ENCODE measurements at places on chromosomes 4 and X. TPM values are rescaled to one million over a fixed set of nuclear protein-coding genes. Genes with fewer than 3 reads are reported as not detected.

The LRAT gene
- total RNA-seq = not detected

- H3K36me3 ChIP-seq = no peaks in the 10 kb centered on the region
- no peak overlapping the region for H3K27ac ChIP-seq
- H3K4me1 ChIP-seq = no peaks in the 10 kb centered on the region
- H3K27me3 ChIP-seq = no peaks in the 10 kb centered on the region
Observed at GRCh38 chr4:126250006-126250405, 935.3 kb downstream of the FAT4 start.

The KCTD8 gene
- total RNA-seq = 0.85 TPM

DNA sequence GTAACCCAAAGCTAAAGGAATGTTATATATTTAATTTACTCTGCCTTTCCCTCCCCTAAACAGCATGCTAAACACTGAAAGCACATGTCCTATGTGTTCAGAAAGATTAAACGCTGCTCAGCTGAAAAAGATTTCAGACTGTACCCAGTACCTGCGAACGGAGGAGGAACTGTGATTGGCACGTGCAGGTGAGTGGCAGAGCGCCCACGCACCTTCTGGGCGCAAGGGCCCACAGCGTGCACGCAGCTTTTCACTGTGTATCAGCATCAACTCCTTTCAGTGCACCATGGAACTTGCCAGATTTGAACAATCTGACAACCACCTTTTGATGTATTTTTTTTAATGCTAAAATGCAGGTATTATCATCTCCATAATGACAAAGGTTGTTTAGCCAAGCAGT, 87.7 kb downstream of the RFC1 start:
- H3K27me3 ChIP-seq = no peaks in the 10 kb centered on the region
- DNase-seq = no peak
- H3K27ac ChIP-seq = no peak overlapping the region
- H3K4me3 ChIP-seq = no peak overlapping the region
- no peaks in the 10 kb centered on the region for H3K4me1 ChIP-seq

GRCh38 chrX:72294497-72294896, 11.2 kb downstream of the CITED1 start:
- H3K36me3 ChIP-seq = no peaks in the 10 kb centered on the region
- no peak for DNase-seq

- no peak overlapping the region for H3K27ac ChIP-seq
- no peak overlapping the region for H3K4me3 ChIP-seq
- no peaks in the 10 kb centered on the region for H3K36me3 ChIP-seq
- DNase-seq = no peak
- H3K4me1 ChIP-seq = no peaks in the 10 kb centered on the region
- no peaks in the 10 kb centered on the region for H3K27me3 ChIP-seq
Observed at GRCh38 chr4:60544981-60545380, 655.1 kb upstream of the ADGRL3 start.

DNA sequence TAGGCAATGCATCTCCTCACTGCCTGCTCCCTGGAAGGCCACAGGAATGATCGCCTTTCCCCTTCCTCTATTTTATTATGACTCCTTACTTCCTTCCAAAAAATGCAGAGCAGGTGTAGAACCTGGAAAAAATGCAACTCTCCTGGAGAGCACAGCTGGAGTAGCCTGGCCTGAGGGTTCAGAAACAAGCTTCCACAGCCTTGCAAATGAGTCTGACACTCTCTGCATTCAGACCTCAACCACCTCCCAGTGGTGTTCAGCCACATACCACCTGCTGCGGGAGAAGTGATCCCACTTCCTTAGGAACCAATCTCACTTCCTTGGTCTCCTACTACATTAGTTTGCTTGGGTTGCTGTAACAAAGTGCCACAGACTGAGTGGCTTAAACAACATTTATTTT, 368.1 kb upstream of the NOCT start:
- H3K36me3 ChIP-seq = no peaks in the 10 kb centered on the region
- H3K27ac ChIP-seq = no peak overlapping the region
- H3K27me3 ChIP-seq = no peaks in the 10 kb centered on the region
- no peaks in the 10 kb centered on the region for H3K4me1 ChIP-seq
- H3K4me3 ChIP-seq = no peak overlapping the region

The GPR50 gene
- total RNA-seq = 0.19 TPM

- H3K4me1 ChIP-seq = no peaks in the 10 kb centered on the region
- H3K27me3 ChIP-seq = no peaks in the 10 kb centered on the region
- no peak overlapping the region for H3K4me3 ChIP-seq
Observed at GRCh38 chrX:123797543-123798447, 62.1 kb upstream of the XIAP start.

The GRIA2 gene
- not detected for total RNA-seq

DNA sequence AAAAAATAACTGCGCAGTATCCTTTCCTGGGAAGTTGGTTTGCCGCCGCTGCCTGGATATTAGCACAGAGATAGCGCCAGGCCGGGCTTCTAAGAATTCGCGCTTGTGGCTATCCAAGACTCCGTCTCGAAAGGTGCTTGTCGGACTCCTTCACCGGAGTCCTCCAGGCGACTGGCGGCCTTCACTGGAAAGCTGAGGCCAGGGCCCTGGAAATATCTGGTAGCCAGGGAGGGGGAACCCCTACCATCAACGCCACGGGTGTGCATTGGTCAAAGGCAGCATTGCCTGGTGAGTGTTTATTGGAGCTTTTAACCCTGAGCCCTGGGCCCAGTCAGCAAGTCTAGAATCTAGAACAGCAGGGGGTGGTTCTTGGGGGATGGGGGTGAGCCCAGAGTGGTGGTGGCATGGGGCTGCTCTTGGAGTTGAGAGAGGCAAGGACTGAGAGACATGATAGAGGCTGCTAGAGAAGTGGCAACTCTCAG, 577 bp upstream of the PIM2 start:
- H3K4me1 ChIP-seq = peaks cover 37% of the 10 kb centered on the region
- peak overlapping the region; percentile 79 for H3K27ac ChIP-seq
- H3K36me3 ChIP-seq = peaks cover 48% of the 10 kb centered on the region
- DNase-seq = no peak
- peak overlapping the region; percentile 71 for H3K4me3 ChIP-seq
- no peaks in the 10 kb centered on the region for H3K27me3 ChIP-seq

GRCh38 chrX:155744534-155744933, 131.8 kb upstream of the TMLHE start:
- no peak overlapping the region for H3K4me3 ChIP-seq
- DNase-seq = no peak
- no peaks in the 10 kb centered on the region for H3K4me1 ChIP-seq
- no peaks in the 10 kb centered on the region for H3K36me3 ChIP-seq
- H3K27ac ChIP-seq = no peak overlapping the region

The WAS gene
- total RNA-seq = 7.1 TPM

- DNase-seq = no peak
- no peaks in the 10 kb centered on the region for H3K36me3 ChIP-seq
- no peak overlapping the region for H3K27ac ChIP-seq
- H3K4me3 ChIP-seq = no peak overlapping the region
- no peaks in the 10 kb centered on the region for H3K4me1 ChIP-seq
Observed at GRCh38 chrX:66045894-66046293, 6.0 kb upstream of the VSIG4 start.

DNA sequence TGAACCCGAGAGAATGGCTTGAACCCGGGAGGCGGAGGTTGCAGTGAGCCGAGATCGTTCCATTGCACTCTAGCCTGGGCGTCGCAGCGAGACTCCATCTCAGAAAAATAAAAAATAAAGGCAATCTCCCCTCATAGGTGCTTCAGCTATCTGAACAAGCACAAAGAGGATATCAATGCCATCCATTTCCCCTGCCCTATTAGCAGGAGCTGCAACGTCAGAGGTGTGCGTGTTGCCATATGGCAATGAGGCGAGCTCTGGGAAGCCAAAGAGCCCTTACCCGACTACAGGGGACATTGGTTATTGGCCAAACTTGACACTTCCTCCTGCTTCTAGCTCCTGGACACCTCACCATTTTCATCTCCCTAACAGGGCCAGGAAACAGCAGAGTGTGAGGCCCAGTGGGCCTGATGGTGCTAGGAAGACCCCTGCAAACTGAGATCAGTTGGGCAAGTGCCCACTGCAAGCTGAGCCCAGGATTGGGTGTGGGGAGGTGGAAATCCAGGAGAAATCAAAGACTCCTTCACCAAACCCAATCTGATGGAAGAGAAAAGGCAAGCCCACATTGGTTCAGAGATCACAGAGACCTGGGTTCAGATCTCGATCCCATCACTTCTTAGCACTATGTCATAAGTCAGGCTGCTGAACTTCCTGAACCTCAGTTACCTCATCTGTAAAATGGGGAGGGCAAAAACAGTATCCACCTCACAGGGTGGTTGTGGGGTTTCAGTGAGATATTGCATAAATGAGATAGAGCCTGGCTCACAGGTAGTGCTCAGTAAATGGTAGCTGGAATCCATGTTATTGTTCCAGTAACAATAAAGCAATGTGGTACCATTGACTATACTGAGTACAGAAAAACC, 21.2 kb downstream of the SLC25A5 start:
- H3K27me3 ChIP-seq = no peaks in the 10 kb centered on the region
- no peaks in the 10 kb centered on the region for H3K4me1 ChIP-seq
- H3K27ac ChIP-seq = no peak overlapping the region
- DNase-seq = no peak

DNA sequence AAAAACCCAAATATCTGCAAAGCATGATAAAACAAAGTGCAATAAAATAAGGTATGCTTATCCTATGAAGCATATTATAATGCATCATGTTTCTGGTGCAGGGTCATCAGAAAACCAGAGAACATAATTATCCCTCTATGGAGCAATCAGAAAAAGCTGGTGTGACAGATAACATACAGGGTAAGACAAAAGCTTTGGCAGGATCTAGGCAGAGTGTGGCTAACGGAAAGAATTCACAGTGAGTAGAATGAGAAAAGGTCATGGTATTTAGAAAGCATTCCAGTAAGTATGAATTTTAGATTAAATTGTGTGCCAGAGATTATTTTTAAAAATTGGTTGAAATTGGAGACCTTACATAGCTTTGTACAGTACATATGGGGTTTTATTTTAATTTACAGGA, 29.0 kb upstream of the UGT2B4 start:
- no peak overlapping the region for H3K27ac ChIP-seq
- H3K4me3 ChIP-seq = no peak overlapping the region
- DNase-seq = no peak
- no peaks in the 10 kb centered on the region for H3K27me3 ChIP-seq

GRCh38 chr4:56425518-56425917, 9.9 kb downstream of the PPAT start:
- H3K27me3 ChIP-seq = no peaks in the 10 kb centered on the region
- no peaks in the 10 kb centered on the region for H3K36me3 ChIP-seq
- H3K27ac ChIP-seq = no peak overlapping the region
- H3K4me1 ChIP-seq = no peaks in the 10 kb centered on the region

Data from esophagus squamous epithelium (tissue), 5 donors.